ENCODE measurements at places on chromosomes 2 and 18. TPM values are rescaled to one million over a fixed set of nuclear protein-coding genes. Genes with fewer than 3 reads are reported as not detected.

Gene CD8B
- not detected for total RNA-seq

Gene DNAH6
- under 0.01 TPM for total RNA-seq

Gene SLC30A3
- total RNA-seq = not detected

Gene SRD5A2
- not detected for total RNA-seq

Gene NPHP1
- total RNA-seq = 3.7 TPM

All from hair follicular keratinocyte (primary cell).